ENCODE measurements at places on chromosomes 13 and 19.

DNA sequence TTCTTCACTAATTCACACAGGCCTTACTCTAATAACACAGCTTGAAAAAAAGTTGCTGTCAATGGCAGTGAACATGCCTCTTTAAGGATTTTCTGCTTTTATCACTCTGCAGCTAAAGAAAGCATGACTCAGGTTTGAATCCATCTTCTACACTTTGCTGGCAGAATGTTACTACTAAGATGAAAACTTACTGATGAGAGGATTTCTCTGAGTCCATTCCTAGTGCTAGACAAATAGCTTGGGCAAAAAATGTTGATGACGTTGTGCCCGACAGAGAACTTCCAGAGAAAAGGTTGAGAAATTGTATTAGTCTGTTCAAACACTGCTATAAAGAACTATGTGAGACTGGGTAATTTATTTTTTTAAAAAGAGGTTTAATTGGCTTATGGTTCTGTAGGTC lies 572.0 kb downstream of the IRS2 start:
- peak; percentile 12 for DNase-seq

- DNase-seq: peak; percentile 61
Observed at GRCh38 chr13:80157261-80157932, 183.5 kb downstream of the SPRY2 start.

GRCh38 chr13:30108913-30109237 lies 198.5 kb downstream of the KATNAL1 start:
- DNase-seq: no peak

DNA sequence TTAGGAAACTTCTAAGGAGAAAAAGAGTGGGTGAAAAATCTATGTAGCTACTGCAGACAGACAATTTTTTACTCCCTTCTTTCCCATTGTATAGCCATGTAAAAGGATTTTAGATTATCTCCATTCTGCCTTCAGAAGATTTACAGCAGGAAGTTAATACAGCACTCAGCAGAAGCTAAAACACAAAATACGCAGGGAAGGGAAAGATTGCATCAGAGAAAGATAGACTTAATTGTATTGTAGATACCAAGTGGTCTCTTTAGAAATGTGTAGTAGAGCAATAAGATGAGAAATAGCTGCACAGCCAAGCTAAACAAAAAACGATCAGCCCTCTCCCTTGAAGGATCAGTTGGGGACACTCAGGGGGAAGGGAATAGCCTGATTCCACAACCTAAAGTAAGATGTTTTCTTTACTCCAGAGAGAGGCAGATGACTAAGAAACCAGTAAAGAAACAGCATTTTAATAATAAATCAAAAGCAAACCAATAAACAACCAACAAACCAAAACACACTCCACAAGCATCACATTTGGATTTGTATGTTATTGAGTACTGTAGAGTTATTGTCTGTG lies 236.7 kb upstream of the SLITRK1 start:
- DNase-seq: no peak

DNA sequence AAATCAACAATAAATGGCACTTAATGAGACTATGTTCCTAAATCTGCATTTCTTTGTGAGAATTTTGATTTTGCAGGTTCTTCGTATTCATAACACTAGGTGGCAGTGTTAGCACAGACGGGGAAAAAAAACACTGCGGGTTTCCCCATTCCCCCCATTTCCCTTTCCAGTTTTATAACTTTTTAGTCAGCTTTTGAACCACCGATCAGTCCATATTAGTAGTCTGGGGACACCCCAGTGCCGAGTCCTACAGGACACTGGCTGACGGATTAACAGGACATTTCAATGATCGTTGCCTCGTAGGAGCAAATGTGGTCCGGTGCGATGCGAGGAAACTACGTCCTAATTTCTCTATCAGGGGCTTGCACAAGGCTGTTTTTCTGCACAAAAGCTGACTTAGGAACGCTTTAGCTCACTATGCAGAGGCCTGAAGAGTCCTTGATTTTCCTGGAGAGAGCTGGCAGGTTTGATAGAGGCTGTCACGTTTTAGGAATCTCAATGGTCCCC lies 234.3 kb downstream of the LMO7 start:
- DNase-seq: peak; percentile 50

DNA sequence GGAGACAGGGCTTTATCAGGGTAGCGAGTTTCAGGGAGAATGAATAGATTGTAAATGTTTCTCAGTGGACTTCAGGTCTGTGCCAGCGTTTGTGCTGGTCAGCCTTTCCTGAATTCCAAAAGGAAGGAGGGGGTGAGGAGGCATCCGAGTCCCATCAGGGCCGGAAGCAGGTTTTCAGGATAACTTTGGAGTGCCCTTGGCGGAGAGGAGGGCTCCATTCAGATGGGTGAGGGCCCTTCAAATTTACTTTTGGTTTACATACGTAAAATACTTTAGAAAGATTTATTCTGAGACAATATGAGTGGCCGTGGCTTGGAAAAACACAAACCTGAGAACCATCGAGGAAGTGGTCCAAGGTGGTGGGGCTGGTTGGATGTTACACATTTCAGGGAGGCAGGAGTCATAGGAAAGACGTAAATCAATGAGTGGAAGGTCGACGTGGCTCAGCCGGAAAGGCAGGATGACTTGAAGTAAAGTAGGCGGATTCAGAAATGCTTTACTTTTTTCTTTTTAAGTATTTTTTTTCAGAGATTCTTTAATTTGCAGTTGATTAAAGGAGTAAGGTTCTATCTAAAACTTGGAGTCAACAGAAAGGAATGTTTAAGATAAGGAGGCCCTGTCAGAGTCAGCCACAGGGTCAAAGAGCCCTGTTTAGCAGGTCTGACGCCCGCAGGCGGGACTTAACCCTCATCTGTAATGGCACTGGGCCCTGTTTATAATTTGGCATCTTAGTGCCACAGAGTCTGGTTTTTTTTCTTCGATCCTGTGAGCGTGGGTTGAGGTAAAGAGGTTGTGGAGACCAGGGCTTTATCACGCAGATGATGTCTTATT lies 32.8 kb downstream of the ATP11A start:
- peak; percentile 57 for DNase-seq

GRCh38 chr13:99916366-99917103 lies 55.0 kb downstream of the ZIC5 start:
- peak; percentile 80 for DNase-seq

DNA sequence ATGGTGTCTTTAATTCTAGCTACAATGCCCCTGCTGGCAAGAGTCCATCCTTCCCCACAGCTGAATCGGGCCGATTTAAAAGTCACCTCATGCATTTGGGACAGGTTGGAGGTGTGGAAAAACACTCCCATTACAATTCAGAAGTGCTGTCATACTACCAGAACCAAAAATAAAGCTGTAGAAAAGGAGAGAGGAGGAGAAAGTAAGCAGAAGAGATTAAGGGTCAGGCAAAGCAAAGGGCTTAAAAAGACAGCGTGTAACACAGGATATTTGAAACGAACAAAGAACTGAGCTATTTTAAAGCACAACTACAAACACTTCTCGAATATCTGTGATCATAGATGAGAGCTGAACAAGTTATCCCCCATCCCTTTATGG lies 90.4 kb downstream of the FGF14 start:
- no peak for DNase-seq

- peak; percentile 67 for DNase-seq
Observed at GRCh38 chr13:46698910-46699460, 98.0 kb downstream of the ESD start.

GRCh38 chr13:27765650-27766049 lies 26.6 kb upstream of the GSX1 start:
- no peak for DNase-seq

DNA sequence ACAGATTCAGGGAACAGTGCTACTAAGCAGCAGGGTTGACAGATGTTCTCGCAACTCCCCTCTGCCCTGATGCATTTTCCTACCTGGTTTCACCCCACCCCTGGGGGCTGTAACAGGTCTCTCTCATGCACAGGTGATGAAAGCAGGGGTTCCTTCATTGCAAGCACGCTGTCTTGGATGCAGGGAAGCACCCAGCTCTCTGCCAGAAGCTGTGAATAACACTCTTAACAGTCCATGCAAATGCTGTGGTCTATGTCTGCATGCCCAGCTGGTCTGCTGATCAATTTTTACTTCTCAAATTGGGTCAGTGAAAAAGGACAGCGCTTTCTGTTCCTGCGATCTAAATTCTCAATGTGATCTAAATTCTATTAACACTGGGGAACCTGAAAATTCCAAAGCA lies 246.3 kb upstream of the TSHZ3 start:
- no peak for DNase-seq

DNA sequence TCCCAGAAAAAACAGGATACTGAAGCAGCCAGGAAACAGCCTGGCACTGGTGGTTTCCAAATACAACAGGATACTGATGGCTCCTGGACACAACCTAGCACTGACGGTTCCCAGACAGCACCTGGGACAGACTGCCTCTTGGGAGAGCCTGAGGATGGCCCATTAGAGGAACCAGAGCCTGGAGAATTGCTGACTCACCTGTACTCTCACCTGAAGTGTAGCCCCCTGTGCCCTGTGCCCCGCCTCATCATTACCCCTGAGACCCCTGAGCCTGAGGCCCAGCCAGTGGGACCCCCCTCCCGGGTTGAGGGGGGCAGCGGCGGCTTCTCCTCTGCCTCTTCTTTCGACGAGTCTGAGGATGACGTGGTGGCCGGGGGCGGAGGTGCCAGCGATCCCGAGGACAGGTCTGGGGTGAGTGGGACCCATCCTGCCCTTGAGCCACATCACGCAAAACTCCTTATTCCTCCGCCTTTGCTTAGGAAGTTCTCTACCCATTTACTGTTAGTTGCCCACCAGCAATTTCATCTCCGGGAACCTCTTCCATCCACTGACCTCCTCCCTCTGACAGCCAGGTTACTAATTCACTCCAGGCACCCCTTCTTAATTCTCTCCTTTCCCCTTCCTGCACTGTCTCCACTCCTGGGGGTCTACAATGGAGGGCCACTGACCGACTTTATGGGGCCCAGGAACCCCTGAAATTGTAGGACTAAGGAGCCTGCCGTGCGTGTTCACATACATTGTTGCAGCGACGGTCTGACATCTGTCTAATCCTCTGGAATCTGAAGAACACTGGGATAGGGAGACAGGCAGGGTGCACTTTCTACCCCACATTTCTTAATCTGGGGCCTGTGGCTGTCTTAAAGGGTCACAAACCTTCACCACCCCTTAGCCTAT lies 1.2 kb downstream of the ITPKC start:
- peak; percentile 37 for DNase-seq

DNA sequence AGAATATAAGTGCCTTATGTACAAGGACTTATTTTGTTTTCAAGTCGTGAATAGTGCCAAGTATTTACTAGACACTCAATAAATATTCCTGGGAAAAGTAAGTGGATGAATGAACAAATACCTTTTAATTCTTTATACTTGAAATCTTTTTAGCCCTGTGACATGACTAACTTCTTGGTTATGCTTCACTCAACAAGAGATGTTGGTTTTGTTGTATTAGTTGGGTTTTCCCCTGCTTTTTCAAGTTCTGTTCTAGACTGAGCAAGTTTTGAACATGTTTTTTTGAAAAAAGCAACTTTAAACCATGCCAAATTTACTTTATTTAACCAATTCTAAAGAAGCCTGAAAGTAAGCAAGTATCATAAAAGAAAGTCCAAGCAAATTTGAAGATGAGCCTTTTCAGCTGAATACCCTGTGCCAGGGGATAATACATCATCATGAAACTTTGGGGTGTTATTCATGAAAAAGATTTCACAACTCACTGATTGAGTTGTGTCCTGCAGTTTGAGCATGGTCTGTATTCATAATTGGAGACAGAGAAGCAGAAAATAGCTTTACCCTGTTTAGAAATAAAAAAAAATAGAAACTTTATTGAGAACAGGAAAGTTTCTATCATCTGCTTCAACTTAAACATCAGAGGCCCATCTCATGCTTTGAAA lies 11.1 kb downstream of the LMO7 start:
- DNase-seq: no peak

- no peak for DNase-seq
Observed at GRCh38 chr19:374183-374885, 29.7 kb upstream of the MIER2 start.

DNA sequence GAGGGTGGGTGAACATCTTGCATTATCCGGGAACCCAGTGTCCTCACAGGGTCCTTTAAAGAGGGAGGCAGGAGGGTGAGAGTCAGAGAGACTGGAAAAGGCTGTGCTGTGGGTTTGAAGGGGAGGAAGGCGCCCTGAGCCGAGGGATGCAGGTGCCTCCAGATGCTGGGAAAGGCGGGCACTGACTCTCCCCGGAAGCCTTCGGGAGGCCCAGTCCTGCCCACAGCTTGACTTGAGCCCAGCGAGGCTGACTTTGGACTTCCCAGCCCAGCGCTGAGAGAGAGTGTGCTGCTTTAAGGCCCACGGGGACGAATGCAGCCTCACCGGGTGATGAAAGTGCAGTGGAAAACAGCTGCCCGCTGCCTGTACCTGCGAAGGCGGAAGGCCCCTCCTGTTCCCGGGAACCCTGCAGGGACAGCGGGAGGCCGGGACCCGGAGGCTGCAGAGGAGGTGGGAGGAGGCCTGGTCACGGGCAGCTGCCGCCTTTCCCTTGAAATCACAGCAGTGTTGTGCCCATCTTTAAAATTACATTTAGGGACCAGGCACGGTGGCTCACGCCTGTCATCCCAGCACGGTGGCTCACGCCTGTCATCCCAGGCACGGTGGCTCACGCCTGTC lies 16.1 kb downstream of the REXO1 start:
- no peak for DNase-seq

DNA sequence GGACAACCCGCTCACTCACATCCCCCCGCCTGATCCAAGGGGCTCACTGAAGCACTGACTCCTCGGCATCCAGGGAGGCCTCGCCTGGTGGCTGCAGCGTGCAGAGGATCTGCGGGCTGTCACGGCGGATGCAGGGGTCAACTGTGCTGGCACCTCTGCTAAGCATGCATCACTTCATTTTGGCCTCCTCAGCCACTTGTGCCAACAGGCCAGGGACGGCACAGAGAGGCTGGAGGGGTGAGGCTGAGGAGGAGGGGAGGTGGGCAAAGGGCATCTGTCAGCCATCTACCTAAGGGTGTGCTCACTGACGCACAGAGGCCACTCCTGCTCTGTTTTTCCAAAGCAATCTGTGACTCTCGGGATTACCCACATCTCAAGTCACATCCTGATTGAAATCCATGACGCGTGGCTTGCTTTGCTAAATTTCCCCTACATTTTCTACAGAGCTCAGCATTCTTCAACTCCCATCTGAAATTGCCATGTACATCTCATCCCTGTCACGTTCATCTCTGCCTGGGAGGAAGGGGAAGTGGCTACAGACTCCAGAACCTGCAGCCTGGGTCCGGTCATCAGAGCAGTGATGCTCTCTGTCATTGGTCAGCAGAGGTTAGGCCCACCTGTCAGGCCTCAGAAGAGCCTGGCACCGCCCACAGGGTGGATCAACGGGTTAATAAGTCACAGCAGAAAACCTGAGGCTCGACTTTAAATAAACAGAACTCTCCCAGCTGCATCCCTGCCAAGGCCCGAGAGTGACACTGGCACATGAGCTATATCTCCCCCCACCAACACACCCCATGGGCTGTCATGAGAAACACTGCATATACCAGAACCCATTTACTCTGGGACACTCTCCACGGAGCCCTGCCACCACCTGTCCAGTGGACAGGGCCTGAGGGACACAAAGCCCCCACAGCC lies 17.6 kb downstream of the ELL start:
- no peak for DNase-seq

GRCh38 chr19:33221638-33222037 lies 4.0 kb downstream of the SLC7A10 start:
- no peak for DNase-seq
